Uterus (tissue), 4 donors: ENCODE measurements at places on chromosomes 2 and 18. TPM values are rescaled to one million over a fixed set of nuclear protein-coding genes. Genes with fewer than 3 reads are reported as not detected.

DNA sequence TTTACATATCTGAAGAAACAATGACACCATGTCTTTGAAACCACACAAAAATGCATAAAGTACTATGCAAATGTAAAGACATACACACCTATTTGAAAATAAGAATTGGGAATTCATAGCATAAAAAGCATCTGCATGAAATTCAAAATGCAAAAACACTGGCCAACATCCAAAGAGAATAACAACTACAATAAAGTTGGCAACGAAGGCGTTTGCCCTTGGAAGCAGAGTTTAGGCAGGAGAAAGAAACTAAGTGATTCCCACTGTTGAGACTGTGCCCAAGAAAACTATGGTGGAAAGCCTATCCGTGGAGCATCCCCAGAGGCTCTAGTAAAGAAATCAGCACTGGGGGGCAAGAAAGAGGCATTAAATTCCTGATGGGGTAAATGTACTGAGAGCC lies 292.8 kb downstream of the RIT2 start:
- no peak for DNase-seq

GRCh38 chr18:3328532-3328931 lies 66.6 kb downstream of the MYL12B start:
- no peak for DNase-seq

DNA sequence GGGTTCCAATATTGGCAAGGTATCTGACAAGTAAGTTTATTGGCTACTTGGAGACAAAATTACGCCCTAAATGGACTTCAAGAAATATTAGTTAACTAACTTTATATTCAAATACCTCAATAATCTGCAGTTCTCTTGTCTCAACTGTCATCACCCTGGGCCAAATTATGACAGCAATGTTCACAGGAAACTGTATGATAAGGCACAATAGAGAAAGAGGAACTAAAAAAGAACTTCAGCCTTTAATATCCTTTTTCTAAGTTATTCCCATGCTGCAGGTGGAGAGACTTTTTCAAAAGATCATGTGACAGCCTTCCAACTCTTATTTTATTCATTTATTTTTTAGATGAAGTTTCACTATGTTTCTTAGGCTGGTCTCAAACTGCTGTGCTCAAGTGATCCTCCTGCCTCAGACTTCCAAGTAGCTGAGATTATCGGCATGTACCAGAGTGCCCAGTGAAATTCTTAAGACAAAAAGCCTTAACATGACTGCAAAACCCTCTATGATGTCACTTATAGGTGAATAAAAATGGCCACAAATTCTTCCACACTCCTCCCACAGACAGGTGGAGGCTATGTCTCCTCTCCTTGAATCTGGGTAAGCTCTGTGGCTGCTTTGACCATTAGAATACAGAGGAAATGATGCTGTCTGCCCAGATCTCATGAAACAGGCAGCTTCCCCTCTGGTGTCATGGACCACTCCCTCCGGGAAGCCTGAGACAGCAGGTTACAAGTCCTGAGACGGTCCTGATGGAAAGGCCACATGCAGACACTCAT lies 211.0 kb downstream of the TGIF1 start:
- DNase-seq: no peak

- peak; percentile 91 for DNase-seq
Measured at GRCh38 chr2:17518212-17519154, at the start of gene RAD51AP2. Gene RAD51AP2, minus strand, starts transcription at chr2:17518440. Its CDS starts 25 bp downstream, at chr2:17518415.

GRCh38 chr18:73545472-73545871 lies 602.2 kb downstream of the FBXO15 start:
- DNase-seq: no peak

GRCh38 chr2:120991441-120991840 lies 255.8 kb downstream of the GLI2 start:
- DNase-seq: peak; percentile 2

GRCh38 chr2:224136396-224136795 lies 97.3 kb upstream of the SERPINE2 start:
- no peak for DNase-seq

GRCh38 chr18:25029802-25030201 lies 322.2 kb downstream of the ZNF521 start:
- no peak for DNase-seq

DNA sequence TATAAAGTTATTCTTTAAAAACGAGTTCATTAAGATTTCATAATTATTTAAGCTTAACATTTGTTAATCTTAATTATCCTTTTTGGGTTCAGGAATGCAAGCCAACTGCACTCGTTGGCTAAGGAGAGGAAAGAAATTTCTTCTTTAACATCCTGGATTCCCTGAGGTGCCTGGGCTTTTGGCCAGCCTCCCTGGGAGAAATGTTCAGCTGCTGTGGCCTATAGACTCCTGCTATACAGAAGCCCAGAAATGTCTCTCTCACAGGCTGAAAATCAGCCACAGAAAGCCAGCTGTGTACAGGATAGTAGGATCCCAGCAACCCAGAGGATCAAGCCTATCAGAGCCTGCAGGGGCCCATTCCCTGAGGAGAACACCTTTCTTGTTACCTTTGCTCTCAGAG lies 430.3 kb downstream of the XIRP2 start:
- no peak for DNase-seq

GRCh38 chr18:13415736-13416135 lies 197.2 kb downstream of the LDLRAD4 start:
- DNase-seq: no peak

DNA sequence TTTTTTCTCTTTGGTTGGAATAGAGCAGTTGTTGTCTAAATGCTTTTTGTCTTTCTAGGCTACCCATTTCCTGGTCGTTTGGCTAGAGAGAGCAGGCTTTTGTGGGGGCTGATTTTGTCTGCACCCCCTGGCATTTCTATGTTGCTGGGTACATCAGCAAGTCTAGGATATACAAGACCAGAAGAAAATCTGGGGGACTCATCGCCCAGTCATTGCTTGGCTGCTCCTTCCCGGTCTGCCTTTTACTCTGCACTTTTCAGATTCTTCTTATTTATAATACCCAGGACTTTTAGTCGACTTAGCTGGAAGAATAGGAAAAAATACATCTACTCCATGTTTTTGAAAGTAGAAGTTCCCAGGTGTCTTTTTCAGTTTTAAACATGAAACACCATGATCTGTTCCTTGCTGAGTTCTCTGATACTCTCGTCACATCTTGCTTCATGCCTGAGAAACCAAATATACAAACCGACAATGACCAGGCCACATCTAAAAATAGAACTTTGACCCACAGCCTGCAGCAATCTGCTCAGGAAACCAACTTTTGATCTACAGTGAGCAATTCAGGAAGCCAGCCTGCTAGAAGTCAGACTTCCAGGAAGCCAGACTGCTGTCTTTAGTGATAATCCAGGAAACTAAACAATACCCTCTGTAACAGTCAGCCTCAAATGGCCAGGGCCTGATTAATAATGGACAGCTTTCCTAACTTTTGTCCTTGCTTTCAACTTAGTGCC lies 163.8 kb upstream of the MEX3C start:
- DNase-seq: no peak

DNA sequence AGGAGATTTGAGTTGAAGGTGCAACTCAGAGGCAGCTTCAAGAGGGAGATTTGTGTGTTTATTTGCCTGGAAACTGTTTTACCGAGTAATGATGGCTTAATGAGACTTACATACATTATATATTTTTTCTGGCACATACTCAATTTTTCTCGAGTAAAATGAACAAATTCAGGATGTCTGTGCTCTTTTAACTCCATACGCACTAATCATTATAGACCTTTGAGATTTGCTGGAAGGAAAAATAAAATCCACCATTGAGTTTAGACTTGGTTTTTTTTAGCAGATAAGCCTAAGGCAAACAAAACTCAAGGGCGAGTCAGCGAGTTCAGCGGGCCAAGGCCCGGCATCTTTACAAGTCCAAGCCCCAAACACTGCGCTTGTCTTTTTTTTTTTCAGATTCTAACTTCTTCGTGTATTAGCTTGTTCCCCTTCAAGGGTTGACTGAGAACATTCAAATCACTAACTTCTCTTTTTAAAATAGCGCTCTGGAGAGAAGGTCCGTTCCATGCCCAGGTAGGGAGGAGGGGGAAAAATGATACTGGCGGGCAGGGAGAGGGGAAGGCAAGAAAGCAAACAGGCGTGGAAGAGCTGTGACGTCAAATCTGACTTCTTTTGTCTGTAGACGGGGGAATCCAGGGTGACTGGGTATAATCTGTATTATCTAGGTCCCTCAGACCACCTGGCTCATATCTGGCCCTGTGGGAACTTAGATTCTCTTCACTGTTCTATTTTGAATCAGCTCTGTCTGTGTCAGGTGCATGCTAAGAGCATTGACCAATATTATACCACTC lies 72.7 kb upstream of the MAP3K20 start:
- no peak for DNase-seq

- DNase-seq: no peak
Measured at GRCh38 chr2:234672498-234673150, 175.7 kb upstream of the ARL4C start.

- DNase-seq: no peak
Measured at GRCh38 chr2:54470266-54470938, 14.3 kb downstream of the SPTBN1 start.

GRCh38 chr2:235616885-235617284 lies 123.0 kb downstream of the AGAP1 start:
- DNase-seq: no peak

- DNase-seq: peak; percentile 52
Measured at GRCh38 chr2:26144953-26145680, 27.8 kb upstream of the GAREM2 start.

- DNase-seq: no peak
Measured at GRCh38 chr18:23956483-23956882, 58.1 kb upstream of the TTC39C start.

DNA sequence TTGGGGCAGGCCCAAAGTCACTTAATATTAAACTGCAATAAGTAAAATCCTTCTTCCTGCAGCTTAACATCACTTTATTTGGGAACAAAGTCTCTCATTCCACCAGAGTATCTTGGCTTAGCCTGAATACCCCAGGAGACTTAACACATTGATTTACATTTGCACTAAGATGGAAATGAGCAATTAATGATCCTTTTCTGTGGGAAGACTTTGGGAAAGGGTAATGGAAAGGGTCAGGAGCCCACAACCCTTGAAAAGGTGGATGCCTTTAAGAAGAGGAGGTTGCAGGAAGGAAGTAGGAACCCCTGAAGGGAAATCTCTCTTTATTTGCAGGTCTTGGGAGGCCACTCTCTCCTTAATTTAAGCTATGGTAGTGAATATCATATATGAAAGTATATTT lies 28.0 kb upstream of the BARD1 start:
- no peak for DNase-seq

DNA sequence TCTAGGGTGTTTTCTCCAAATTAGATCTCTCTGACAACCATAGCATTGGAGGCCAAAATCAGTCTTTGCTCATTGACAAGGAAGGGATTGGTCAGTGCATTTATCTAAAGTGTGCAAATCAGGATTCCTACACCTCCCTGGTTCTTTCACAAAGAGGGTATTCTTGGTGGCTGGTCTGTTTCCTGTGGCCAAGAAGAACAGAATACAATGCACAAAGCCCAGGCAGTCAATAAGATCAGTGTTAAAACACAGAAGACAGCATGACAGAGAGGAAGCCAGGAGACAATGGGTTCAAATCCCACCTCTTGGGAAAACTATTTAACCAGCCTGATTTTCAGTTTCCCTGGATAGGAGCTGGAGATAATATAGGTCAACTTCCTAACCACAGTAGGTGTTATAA lies 46.1 kb upstream of the THOC1 start:
- DNase-seq: no peak

DNA sequence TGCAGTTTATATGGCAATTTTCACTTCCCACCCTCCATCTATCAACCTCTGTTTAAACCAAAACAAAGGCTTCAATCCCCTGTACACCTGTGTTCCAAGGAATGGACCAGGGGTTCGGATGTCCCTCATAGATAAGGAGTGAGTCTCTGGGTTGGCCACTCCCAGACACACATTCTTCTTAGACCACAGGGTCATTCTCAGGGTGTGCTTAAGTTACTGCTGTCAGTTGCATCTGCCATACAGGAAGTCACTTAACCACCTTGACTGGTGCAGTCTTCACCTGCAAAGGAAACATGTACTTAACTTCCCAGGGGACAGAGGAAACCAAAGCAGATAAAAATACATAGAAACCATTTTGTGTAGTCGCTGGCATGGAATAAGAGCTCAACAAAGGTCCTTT lies 151.0 kb upstream of the NDUFV2 start:
- no peak for DNase-seq

DNA sequence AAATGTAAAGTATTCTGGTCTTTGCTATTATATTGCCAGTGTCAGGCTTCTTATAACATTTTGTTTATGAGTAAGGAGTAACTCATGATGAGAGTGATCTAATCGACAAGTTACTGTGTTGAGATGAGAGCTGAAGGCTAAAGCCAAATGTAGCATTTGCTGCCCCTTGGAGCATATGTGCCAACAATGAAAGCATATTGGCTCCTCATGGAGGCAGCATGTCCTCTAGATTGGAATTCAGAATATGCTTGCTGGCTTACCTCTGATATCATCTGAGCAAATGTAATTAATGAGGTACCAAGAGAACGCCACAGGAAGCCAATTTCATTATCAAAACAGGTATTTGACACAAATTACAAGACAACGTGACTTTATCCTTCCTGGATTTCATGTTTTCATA lies 781.1 kb upstream of the FSHR start:
- no peak for DNase-seq

GRCh38 chr2:673615-674320 lies 3.4 kb downstream of the TMEM18 start:
- no peak for DNase-seq

DNA sequence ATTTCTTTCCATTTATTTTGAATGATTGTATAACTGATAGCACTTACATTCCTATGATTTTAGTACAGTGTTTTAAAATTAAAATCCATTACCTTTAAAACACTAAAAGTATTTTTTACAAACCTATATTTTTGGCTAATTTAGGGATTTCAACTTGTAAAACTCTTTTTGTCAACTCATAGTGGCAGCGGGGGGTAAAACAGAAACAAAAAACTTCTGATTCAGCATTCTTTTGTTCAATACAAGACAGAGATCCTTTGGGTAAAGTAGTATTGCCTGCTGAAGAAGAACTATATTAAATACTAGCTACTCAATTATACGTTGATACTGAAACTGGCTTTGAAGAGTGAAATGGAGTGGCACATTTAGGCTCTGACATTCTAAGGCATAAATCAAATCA lies 437.4 kb upstream of the CDH19 start:
- DNase-seq: no peak

- peak; percentile 73 for DNase-seq
Measured at GRCh38 chr2:37344453-37345361, at the start of gene QPCT. Gene QPCT, plus strand, starts transcription at chr2:37344630. Its CDS starts 102 bp downstream, at chr2:37344732.

DNA sequence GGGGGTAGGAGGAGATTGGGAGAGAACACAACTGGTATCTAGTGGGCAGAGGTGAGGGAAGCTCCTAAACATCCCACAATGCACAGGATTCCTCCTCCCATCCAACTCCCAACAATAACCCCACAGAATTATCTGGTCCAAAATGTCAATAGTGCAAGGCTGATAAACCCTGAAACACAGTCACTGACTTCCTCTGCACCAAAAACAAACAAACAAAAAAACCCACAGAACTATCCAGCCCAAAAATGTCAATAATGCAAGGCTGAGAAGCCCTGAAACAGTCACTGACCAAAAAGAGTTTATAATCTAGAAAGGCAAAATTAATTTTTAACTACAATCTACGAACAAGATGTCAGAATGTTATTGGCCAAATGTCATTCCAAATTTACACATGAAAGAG lies 9.8 kb downstream of the TMX3 start:
- no peak for DNase-seq

Gene FAM124B
- total RNA-seq: 7.9 TPM

Gene G6PC2
- not detected for total RNA-seq

Gene RANBP2
- total RNA-seq: 31.8 TPM

Gene GKN2
- not detected for total RNA-seq

Gene C1GALT1C1L
- not detected for total RNA-seq

Gene RAD51AP2
- not detected for total RNA-seq

Gene FAM161A
- total RNA-seq: 69.7 TPM

Gene SH2D6
- not detected for total RNA-seq

Gene DUSP2
- 33.3 TPM for total RNA-seq

Gene CIB4
- total RNA-seq: 0.61 TPM

Gene IL1B
- 0.26 TPM for total RNA-seq

Gene PRSS56
- total RNA-seq: not detected
